ENCODE measurements at places on chromosomes 11 and 22.
A peak's percentile ranks its signal among the peaks of the same experiment; 100 is the strongest.

- no peak for DNase-seq
- no peaks in the 10 kb centered on the region for H3K4me1 ChIP-seq
- no peak overlapping the region for H3K4me3 ChIP-seq
Measured at GRCh38 chr11:90699791-90700400, 477.0 kb upstream of the CHORDC1 start.

GRCh38 chr11:1691878-1692707, 4.9 kb upstream of the KRTAP5-6 start:
- peaks cover 5% of the 10 kb centered on the region for H3K4me1 ChIP-seq
- H3K4me3 ChIP-seq = no peak overlapping the region

DNA sequence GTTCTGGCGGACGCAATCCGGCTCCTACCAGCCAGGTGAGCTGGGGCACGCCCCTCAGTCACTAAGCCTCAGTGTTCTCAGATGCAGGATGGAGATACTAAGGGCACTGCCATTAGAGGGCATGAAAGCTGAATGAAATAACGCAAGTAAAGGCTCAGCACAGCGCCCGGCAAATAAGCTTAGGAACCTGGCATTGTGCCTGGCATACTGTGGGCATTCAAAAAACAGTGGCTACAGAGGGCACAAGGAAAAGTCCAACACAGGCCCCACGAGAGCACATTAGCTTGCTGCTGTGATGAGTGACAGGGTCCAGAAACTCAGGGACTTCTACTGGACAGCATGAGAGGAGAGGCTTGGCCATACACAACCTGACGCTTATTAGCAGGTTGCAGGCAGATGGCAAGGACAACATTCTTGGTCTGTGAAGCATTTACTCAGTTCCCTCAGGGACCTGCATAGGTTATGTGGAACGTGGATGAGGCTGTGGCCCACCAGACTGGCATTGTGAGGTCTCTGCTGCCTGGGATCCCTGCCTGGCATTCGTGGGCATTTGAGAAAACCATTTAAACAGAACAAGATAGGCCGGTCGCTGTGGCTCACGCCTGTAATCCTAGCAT, 12.2 kb downstream of the TXN2 start:
- peak overlapping the region; percentile 95 for H3K27ac ChIP-seq
- no peaks in the 10 kb centered on the region for H3K27me3 ChIP-seq
- H3K4me3 ChIP-seq = no peak overlapping the region
- peaks cover 7% of the 10 kb centered on the region for H3K36me3 ChIP-seq

DNA sequence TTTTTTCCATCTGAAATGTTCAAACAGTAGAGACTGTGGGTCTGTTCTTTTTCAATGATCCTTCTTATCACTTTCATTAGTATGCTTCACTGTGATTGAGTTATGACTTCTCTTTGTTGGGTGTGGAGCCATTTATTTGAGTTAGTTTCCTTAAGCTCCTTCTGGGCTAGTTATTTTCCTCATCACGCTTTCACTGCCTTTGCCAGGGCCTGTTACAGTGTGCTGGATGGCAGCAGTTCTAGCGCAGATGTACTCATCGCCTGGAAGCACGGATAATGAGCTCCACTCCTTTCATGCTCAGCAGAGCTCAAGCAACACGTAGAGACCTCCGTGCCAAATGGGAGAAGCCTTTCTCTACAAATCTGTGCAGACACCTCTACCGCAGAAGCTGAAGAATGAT, 7.0 kb upstream of the ARHGAP42 start:
- H3K27me3 ChIP-seq = no peaks in the 10 kb centered on the region
- DNase-seq = no peak
- H3K27ac ChIP-seq = no peak overlapping the region
- H3K36me3 ChIP-seq = no peaks in the 10 kb centered on the region
- H3K4me3 ChIP-seq = no peak overlapping the region

GRCh38 chr22:29183971-29184848, 21.5 kb upstream of the EMID1 start:
- H3K36me3 ChIP-seq = no peaks in the 10 kb centered on the region
- no peak overlapping the region for H3K27ac ChIP-seq
- no peaks in the 10 kb centered on the region for H3K27me3 ChIP-seq

DNA sequence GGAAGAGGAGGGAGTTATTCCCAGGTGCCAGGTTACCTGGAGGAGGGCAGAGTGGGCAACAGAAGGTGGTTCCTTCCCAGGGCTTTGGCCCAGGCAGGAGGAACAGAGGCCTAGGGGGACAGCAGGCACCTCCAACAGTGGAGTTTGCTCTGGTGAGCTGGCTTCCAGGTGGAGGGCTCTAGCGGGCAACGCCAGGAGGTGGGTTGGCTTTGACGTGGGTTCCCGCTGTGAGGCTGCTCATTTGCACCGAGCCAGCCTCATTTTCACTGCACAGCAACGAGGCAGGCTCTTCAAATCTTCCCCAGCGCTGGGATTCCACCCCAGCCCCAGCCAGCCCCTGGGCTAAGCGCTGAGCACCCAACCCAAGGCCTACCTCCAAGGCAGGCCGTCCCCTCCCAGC, 8.1 kb downstream of the IGSF9B start:
- H3K4me1 ChIP-seq = peaks cover 88% of the 10 kb centered on the region
- peaks cover 6% of the 10 kb centered on the region for H3K36me3 ChIP-seq
- H3K27ac ChIP-seq = no peak overlapping the region
- DNase-seq = no peak

GRCh38 chr22:19063581-19064353, 58.4 kb downstream of the DGCR2 start:
- DNase-seq = no peak
- H3K27ac ChIP-seq = no peak overlapping the region
- no peak overlapping the region for H3K4me3 ChIP-seq
- no peaks in the 10 kb centered on the region for H3K27me3 ChIP-seq

DNA sequence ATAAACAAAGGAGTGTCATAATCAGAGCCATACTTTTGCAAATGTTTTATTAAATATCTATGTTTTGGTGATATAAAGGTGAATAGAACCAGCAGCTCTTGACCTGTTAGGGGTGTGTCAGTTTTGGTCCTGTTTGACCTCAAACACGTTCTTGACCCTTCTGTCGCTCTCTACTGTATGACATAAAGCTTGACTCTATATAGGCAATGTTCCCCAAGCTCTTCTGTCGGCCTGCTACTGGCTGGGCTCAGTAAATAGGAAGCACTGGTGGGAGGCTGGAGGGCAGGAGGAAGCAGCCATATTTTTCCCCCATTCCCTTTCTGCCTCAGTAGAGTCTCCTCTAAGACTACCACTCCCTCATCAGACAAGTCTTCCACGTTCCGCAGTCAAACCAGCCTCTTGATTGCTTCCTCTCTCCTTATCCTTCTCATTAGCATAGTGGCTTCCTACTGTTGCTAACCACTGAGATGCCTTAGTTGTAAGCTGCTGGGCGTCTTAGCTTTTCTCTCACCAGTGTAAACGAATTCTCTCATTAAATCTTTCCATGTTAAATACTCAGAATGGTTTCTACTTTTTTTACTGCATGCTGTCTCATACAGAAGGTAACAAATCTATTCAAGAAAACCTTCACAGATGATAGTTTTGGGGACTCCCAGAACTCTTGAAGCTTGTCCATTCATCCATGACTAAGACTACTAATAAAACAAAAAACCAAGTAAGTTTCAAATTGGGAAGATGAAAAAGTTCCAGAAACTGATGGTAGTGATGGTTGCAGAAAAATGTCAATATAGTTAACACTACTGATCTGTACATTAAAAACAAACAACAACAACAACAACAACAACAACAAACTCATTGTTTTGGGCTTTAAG, 3.3 kb downstream of the NPAT start:
- no peak overlapping the region for H3K27ac ChIP-seq
- H3K4me3 ChIP-seq = no peak overlapping the region
- H3K27me3 ChIP-seq = no peaks in the 10 kb centered on the region

- H3K27ac ChIP-seq = no peak overlapping the region
- no peaks in the 10 kb centered on the region for H3K36me3 ChIP-seq
- H3K27me3 ChIP-seq = no peaks in the 10 kb centered on the region
- DNase-seq = no peak
- H3K4me3 ChIP-seq = no peak overlapping the region
Measured at GRCh38 chr11:99568808-99569207, 548.1 kb downstream of the CNTN5 start.

DNA sequence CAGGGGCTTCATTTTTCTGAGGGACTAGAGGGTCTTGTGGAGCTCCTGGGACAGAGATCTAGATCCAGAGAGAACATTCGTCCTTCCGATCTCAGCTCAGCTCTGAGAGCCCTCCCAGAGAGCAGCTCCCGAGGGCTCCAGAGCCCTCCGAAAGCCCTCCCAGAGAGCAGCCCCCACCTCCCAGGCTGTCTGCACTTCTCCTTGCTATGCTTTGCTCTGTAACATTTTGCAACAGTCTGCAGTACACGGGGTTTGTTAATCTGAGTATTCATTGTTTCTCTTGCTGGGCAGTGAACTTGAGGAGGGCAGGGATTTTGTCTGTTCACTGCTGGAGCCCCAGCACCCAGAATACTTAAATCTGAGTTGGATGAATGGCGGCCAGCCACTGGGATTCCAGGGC, 2.6 kb downstream of the GGA1 start:
- no peaks in the 10 kb centered on the region for H3K27me3 ChIP-seq
- H3K4me3 ChIP-seq = no peak overlapping the region
- peaks cover 7% of the 10 kb centered on the region for H3K36me3 ChIP-seq
- peaks cover 14% of the 10 kb centered on the region for H3K4me1 ChIP-seq
- no peak for DNase-seq

- H3K27me3 ChIP-seq = no peaks in the 10 kb centered on the region
- H3K27ac ChIP-seq = peak overlapping the region; percentile 87
- peak; percentile 7 for DNase-seq
Measured at GRCh38 chr11:76234416-76235232, 28.3 kb upstream of the WNT11 start.

DNA sequence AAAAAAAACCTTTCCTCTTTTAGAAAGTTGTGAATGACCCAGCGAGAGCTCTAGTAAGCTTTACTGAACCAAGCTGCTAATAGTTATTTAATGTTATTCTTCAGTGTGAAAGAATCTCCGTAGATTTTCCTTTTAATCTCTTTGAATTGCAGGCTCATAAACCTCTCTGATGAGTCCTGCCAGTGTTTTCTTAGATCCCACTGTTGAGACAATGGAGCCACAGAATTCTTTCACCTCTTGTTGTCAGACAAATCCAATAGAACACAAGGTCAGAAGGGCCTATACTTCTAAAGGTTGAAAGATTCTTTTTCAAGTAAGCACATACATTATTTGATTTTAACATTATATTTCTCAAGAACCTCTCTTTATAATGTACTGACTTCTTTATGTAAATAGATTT, 52.2 kb downstream of the DNAJC24 start:
- H3K4me3 ChIP-seq = no peak overlapping the region
- H3K27me3 ChIP-seq = no peaks in the 10 kb centered on the region
- peaks cover 5% of the 10 kb centered on the region for H3K4me1 ChIP-seq

DNA sequence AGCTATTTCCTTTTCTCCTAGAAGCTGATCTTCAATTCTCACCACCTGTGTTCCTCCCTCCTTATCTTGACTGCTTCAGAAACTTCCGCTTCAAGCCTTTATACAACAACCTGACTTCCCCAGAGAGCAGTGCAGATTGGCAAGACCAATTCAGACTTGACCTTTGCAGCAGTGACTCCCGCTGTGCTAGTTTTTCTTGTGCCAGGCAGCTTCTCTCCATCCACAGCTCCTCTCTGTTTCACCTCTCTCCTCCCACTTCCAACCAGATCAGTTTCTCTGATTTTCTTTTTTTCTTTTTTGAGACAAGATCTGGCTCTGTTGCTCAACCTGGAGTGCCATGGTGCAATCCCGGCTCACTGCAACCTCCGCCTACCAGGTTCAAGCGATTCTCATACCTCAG, 74.3 kb downstream of the GRAMD1B start:
- no peak overlapping the region for H3K4me3 ChIP-seq
- no peaks in the 10 kb centered on the region for H3K27me3 ChIP-seq
- DNase-seq = no peak
- H3K27ac ChIP-seq = no peak overlapping the region

DNA sequence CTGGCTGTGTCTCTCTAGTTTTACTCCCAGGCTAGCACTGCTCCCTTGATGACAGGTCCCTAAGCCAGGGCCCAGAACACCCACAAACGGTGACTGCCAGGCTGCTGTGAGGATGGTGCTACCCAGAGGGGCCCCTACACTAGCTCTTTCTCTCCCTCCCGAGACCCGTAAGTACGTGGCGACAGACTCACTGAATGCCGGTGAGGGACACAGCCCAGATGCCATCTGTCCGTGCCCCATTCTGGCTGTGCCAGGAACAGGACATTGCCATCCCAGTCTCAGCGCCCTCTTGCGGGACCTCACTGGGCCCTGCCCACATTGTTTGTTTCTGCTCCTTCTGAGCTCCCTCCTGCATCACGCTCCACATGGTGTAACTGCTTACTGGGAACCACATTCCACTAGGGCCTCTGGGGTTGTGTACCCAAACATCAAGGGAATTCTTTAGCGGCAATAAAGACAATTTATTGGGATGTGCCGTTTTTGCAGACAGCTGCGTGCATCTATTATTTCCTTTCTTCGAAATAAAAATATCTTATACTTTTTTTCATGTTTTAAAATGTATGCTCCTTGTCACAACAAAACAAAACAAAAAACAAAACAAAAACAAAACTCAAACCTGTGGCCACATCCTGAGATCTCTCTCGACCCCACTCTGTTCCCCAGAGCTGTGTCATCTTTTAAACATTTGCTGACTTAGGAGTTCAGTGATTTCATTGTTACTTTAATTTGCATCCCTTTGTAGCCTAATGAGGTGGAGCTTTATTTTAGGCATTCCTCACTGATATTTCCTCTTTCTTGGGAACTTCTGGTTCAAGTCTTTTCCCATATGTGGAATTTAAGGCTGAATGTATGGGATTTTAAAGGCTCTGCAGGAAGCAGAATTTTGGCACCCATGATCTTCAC, 4.4 kb upstream of the TPCN2 start:
- no peak overlapping the region for H3K4me3 ChIP-seq
- no peak overlapping the region for H3K27ac ChIP-seq
- no peaks in the 10 kb centered on the region for H3K36me3 ChIP-seq

DNA sequence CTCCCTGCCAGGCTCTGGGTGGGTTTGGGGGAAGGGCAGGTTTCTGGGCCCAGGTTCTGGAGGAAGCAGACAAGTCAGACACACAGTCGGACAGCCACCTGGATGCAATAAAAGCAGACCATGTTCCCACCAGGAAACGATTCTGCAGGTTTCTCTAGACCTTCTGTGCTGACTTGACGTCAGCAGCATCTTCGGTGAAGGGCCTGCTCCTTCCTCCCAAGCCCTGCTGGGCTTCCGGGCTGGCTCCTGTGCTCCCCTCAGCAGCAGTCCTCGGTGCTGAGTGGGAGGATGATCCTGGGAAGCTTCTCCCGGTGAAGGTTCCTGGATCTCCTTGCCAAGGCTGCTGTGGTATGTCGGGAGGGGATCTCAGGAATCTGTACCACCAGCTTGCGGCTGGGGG, 240.0 kb downstream of the GRIK4 start:
- H3K4me1 ChIP-seq = no peaks in the 10 kb centered on the region
- H3K4me3 ChIP-seq = no peak overlapping the region
- H3K27ac ChIP-seq = no peak overlapping the region
- no peak for DNase-seq
- no peaks in the 10 kb centered on the region for H3K36me3 ChIP-seq
- no peaks in the 10 kb centered on the region for H3K27me3 ChIP-seq

GRCh38 chr11:119726150-119726553, 2.8 kb downstream of the NECTIN1 start:
- no peak for DNase-seq
- H3K27me3 ChIP-seq = no peaks in the 10 kb centered on the region
- no peak overlapping the region for H3K4me3 ChIP-seq
- H3K36me3 ChIP-seq = no peaks in the 10 kb centered on the region
- H3K27ac ChIP-seq = no peak overlapping the region
- peaks cover 30% of the 10 kb centered on the region for H3K4me1 ChIP-seq

Measured in thoracic aorta (tissue), 2 donors.